ENCODE measurements at places on chromosomes 3 and 15.

GRCh38 chr3:42119561-42120355 lies 28.6 kb downstream of the TRAK1 start:
- DNase-seq, result no peak

DNA sequence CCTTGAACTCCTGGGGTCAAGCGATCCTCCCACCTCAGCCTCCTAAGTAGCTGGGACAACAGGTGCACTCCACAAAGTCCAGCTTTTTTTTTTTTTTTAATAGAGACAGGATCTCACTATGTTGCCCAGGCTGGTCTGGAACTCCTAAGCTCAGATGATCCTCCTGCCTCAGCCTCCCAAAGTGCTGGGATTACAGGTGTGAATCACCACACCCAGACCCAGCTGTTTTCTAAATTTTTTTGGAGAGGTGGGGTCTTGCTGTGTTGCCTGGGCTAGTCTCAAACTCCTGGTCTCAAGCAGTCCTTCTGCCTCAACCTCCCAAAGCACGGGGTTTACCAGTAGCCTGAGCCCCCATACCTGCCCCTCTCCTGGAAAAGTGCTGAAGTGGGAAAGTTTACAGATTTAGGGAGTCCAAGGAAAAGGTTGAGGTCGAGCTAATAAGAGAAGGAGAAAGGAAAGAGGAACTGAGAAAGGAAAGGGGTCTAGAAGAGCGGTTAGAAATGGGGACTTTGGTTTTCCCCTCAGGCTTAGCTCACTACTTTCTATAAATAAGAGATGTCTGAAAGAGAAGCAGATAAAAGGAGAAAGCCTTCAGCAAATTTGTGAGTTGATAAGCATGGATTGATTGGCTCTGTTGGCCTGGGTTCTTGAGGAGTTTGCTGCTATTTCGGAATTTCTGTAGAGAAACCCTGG lies 23.6 kb downstream of the UBE2E1 start:
- no peak for DNase-seq

GRCh38 chr3:82163907-82164520 lies 402.6 kb upstream of the GBE1 start:
- no peak for DNase-seq

DNA sequence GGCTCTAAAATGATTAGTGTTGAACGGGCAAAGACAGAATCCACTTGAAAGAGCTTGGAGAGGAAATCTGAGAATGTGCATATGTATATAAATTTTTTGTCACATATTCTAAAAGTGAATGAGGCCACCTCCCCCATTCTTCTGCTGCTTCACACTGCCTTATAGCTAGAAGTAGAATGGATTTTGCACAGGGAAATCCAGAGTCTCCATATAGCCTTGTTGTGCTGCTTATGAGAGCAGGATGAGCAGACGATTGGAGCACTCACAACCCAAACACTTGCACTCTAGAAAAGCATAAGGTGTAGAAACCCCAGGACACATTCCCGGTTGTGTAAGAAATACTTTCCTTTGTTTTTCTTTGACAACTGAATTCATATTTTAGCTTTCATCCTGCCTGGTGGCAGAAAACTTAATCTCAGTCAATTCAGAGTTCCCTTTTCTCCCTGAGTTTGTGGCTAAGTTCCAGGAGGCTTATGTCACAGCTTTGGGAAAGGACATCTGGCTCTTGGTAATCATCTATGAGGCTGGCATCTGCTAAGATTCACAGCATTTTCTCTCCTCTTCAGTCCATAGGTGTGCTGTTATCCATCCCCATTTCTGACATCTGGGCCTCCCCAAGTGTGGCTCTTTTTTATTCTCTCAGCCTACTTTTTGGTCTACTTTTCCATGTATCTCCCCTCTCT lies 188.4 kb upstream of the PFN2 start:
- no peak for DNase-seq

- DNase-seq, result no peak
These were observed 23.5 kb upstream of the CLN6 start for GRCh38 chr15:68252925-68253534.

DNA sequence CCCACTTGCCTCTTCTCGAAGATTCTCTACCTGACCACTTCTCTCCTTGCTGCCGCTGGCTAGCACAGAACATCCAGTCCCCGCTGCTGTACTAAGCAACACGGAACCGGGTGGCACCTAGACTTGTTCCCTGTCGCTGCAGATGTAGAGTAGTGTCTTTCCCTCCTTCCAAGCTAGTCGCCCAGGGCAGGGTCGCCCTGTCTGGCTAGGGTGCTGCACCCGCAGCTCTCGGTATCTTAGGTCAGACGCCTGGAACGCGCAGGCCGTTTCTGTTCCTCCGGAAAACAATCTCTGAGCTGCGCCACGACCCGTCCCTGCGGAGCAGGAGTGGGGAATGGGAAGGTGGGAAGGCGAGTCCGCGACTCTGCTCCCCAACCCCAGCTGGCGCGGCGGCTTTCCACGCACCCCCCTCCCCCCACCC lies 758 bp upstream of the SNX33 start:
- no peak for DNase-seq

DNA sequence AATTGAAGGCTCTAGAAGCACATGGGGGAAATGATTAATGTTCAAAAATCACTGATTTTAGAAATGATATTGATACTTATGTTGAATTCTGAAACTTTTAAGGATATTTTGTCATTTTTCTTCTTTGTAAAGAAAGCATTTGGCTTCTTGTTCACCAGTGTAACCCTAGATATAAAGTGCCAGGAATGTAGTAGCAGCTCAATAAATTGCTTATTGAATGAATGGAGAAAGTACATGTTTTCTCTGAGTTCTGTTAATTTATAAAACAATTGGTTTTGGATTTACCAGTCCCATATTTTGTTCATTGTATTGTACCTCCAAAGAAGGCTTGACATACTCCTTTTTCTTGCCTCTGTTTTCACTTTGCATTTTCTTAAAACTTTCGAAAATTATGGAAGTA lies 2.4 kb downstream of the PLCL2 start:
- DNase-seq, result no peak

- no peak for DNase-seq
These were observed 14.4 kb downstream of the GOLGB1 start for GRCh38 chr3:121735047-121735696.

- DNase-seq, result no peak
These were observed 106.4 kb upstream of the RPL32 start for GRCh38 chr3:12947504-12948369.

DNA sequence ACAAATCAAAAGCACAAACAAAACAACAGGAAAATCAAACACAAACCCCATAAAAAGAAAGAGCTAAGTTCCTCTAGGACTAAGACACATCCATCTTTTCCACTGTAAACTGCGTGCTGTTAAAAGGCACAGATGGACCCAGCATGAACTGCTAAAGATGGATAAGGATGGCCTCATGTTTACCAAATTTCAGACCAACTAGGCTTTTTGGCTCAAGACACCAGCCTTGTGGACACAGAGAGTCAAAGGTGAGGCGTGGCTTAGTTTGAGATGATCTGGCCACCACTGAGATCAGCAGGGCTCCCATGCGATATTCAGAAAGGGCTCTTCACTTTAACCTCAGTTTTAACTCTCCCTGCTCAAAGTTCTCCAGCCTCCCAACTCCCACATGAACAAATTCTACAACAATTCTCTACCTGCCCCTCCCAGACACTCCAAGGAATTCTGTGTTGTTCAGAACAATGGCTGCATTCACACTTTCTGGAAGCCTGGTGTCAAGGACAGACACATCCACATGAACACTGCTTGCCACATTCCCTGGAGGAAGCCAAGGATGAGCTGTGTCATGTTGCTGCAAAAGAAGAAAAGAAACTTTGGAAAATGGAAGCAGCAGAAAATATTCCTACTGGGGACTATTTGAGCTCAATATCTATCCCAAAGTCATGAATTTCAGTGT lies 198.4 kb upstream of the LRRN1 start:
- DNase-seq, result no peak

- DNase-seq, result no peak
These were observed 159.4 kb downstream of the KLF13 start for GRCh38 chr15:31485911-31486461.

DNA sequence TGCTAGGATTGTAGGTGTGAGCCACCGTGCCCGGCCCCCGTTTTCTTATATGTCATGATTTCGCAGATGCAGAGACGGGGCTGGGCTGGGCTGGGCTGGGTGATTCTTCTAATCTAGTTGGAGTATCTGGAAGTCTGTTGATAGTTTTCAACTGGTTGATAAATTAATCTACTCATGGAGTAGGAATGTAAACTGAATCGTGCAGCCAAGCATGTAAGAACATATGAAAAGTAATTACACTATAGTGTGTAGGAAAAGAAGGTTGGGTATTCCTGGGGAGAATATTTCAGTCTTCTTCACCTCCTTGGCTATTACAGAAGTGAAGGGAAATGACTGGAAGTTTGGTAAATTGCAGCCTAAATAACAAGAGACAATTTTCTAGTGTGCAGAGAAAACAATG lies 82.6 kb upstream of the MAGI1 start:
- DNase-seq, result no peak

GRCh38 chr15:99989095-99989494 lies 255.9 kb upstream of the LYSMD4 start:
- no peak for DNase-seq

DNA sequence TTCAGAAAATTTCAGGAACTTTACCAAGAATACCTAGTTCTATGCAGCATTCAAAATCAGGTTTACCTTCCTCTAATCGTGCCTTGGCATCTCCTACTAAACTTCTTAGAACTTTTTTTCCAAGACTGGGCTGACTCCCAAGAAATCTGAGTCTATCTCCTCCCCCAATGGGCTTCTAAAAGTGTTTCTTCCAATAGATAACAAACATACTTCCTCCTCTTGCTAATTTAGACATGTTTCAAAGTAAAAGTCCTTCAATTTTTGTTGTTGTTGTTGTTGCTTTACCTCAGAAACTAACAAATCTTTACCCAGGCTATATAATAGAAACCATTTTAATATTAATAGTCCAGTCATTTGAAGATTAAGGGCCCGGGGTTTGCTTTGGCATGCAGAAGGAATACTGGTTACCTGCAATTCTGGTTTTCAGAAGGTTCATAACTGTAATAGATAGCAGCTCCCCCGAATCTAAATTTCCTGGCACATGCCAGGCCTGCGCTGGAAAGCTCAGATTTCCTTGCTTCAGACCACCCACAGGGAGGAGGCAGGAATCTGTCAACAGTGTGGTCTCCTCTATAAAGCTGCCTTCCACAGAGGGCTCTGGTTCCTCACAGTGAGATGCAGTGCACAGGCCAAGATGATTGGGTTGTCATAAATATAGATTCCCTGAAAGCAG lies 188.7 kb downstream of the THRB start:
- DNase-seq, result no peak
